Stimulated activated CD4-positive, alpha-beta T cell treated with anti-CD3 and anti-CD28 coated beads, Interleukin-1b, Interleukin-23, amount 100 ng/mL, for 1 hour (primary cell): ENCODE measurements at places on chromosomes 13 and 19.

DNA sequence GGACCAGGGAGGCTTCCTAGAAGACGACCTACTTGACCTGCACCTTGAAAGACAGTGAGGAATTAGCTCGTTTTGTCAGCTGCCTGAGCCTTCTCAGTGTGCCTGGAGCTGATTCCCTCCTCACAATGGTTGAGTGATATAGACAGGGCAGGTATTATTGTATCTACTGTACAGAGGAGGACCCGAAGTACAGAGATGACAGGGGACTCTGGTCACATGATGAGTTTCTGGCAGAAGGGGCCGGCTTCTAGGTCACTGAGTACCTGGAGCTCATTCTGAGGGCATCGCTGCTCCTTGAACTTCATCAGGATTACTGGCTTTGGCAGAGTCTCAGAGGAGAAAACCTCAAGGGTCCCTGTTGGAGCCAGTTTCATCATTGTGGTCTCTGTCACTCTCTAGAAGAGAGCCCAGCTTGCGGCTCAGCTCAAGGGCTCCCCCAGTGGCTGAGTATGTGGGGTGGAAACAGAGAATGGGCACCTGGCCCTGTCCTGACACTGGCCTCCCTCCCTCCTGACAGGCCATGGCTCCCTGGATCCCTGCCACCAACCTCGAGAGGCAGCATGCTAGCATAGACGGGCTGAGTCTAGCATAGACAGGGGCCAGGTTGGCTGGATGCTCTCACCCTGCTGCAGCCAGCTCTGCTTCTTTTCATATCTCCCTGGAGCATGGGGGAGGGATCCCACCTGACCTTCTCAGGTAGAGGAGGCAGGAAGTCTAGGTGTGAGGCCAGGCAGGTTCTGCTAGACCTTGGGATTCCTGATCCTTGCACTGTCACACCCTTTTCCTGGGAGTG lies 38.7 kb downstream of the NFIX start:
- DNase-seq = no peak

GRCh38 chr13:31394506-31394905 lies 194.7 kb downstream of the B3GLCT start:
- no peak for DNase-seq

- DNase-seq = no peak
Measured at GRCh38 chr19:4267901-4268815, 10.9 kb upstream of the SHD start.

- DNase-seq = no peak
Measured at GRCh38 chr13:27523346-27524073, 73.1 kb upstream of the MTIF3 start.
